Suprapubic skin (tissue), 4 donors: ENCODE measurements at places on chromosomes 1 and 21.

DNA sequence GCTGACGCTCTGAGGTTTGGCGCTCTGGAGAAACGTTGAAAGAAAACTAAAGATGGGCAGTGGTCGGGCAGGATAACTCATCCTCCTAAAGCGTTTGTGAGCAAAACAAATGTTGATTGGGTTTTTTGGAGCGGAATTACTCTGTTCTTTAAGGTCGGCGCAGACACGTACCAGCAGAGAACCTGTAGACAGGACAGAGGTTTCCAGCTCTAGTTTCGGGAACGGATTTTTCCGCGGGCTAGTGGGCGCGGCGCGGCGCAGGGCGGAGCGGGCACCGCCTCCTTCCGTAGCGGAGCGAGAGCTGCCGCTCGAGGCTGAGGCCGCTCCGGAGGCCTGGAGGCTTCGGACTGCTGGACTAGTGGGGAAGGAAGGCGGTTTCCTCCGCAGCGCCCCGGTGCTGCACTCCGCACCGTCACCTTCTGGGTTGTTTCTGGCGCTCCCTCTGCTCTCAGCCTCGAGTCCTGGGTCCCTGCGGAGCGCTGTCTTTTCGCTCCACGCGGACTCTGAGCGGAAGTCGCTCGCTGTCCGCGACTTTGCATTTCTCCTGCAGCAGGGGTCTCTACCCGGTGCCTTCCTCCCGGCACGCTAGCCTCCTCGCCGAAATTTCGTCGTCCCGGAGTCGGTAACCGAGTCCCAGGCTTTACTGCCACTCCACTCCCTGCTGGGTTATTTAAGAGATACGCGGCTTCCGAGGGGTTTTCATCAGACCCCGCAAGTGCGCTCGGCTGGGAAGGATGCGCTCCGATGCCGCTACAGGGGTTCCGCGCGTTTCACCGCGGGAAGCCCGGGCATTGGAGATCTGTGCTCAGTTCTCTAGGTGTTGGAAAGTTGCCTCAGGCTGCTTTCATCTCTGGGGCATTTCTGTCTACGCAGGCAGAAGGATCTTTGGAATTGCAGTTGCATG, 7.0 kb downstream of the FOXD2 start:
- DNase-seq, result no peak

- no peak for DNase-seq
These were observed 71.1 kb upstream of the DPT start for GRCh38 chr1:168799927-168800605.

- no peak for DNase-seq
These were observed 13.7 kb upstream of the RPL5 start for GRCh38 chr1:92817986-92818764.

GRCh38 chr1:183206538-183207122, 20.6 kb downstream of the LAMC2 start:
- DNase-seq, result no peak

- DNase-seq, result no peak
These were observed 1148.1 kb upstream of the NCAM2 start for GRCh38 chr21:19850157-19850556.

GRCh38 chr1:30409476-30410152, 313.8 kb downstream of the MATN1 start:
- peak; percentile 74 for DNase-seq

- DNase-seq, result no peak
These were observed 58.9 kb upstream of the GNG4 start for GRCh38 chr1:235708390-235708962.

GRCh38 chr1:57966340-57966739, 542.5 kb upstream of the DAB1 start:
- no peak for DNase-seq

DNA sequence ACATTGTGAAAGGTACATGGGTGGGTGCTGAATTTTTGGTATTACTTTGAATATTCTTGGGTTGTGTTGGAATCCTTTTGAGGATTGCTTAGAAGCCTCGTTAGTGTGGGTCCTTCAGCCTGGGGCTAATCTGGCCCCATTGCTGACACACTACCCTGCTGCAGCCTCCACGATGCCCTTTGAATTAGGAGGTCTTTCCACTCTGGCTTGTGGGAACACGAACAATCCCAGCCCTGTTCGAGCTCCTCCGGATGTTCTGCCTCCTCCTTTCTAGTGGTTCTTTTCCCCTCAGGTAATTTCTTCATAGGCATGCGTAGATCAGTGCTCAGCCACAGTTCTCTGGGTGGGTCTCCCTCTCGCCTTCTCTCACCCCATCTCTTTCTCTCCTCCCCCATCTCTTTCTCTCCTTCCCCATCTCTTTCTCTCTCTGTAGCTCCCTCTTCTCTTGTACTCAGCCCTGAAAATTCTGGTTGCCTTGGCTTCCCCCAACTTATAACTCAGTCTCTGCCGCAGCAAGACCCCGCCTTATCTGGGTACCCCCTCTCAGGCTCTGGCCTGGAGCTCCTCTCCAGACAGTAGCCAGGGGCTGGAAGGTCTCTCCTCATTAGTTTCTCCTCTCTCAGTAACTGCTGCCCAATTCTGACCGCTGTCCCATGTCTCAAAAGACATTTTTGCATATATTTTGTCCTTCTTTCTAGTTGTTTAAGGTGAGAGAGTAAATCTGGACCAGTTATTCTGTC, 46.0 kb upstream of the SLC19A1 start:
- DNase-seq, result peak; percentile 6
